ENCODE measurements at places on chromosomes 2 and 18.

GRCh38 chr2:95799892-95800291, 191.7 kb downstream of the ANKRD36C start:
- DNase-seq = no peak

DNA sequence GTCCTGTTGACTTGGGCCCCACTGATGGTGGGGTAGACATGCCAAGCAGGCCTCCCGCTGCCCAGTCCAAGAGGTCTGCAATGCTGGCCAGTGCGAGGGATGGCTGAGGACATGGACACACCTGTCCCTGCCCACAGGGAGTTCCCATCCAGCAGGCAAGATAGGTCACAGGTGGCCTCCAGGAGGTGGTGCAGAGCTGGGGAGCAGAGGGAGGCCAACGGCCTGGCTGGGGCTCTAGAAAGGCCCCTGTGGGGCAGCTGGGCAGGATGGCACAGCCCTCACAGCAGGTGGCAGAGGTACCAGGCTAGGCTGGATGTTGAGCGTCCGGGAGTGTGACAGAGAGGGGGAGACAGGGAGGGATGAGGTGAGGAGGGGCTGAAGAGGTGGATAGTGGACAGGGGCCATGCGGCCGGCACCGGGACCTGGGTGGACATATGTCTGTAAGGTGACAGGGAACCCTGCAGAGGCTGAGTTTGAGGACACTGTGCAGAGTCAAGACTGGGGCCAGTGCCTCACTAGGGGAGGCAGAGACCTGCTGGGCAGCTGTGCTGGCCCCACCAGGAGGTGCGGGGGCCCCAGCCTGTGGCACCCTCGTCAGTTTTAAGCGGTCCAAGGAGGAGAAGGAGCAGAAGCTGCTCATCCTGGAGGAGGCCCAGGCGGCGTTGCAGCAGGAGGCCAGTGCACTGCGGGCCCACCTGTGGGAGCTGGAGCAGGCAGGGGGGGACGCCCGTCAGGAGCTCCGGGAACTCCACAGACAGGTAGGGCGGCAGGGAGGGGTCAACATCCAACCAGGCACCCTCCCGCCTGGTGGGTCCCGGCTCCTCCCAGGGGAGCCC, 34.3 kb upstream of the SNED1 start:
- DNase-seq = no peak

- DNase-seq = no peak
Observed at GRCh38 chr2:138829326-138829919, 49.2 kb upstream of the NXPH2 start.

DNA sequence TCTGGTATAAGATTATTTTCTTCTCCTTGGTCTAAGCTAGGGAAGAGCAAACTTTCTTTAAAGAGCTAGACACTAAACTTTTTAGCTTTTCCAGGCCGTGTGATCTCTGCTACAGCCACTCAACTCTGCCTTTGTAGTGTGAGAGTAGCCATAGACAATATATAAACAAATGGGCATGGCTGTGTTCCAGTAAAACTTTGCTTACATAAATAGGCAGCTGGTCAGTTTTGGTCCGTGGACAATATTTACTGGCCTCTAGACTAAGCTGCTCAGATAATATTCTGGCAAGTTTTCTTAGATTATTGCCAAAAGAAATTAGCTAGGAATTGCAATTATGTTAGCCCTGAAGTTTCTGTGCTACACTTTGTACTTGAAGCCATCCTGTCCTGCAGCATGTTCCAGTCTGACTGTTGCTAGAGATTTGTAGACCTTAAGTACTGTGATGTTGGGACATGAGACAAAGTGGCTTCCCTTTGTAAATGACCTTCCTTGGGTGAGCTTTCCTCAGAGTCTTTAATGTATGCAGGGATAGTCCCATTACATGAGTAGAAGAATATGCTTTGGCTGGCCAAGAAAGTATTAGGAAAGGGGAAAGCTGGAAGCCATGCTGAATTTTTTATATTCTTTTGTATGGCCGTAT, 126.9 kb downstream of the SOX11 start:
- no peak for DNase-seq

- DNase-seq = no peak
Observed at GRCh38 chr18:57772387-57772799, 30.7 kb downstream of the ATP8B1 start.

- no peak for DNase-seq
Observed at GRCh38 chr2:203586206-203586605, 51.1 kb upstream of the RAPH1 start.

DNA sequence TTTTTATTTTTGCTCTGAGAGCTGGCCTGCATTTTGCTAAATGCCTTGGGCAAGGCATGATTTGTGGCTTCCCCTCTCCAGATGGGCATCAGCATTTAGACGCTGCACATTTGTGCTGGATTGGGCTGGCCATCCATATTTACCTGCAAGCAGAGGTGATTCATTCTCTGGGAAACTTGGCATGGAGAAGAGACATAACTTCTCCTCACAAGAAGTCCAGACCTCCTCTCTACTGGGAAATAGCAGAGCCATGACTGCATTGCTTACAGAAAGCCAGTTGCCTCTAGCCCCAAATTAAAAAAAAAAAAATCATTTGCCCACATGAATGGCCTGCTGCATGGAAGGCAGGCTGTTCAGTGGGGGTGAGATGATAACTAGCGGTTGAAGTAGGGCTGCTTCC, 120.1 kb downstream of the ACTR3 start:
- DNase-seq = no peak

DNA sequence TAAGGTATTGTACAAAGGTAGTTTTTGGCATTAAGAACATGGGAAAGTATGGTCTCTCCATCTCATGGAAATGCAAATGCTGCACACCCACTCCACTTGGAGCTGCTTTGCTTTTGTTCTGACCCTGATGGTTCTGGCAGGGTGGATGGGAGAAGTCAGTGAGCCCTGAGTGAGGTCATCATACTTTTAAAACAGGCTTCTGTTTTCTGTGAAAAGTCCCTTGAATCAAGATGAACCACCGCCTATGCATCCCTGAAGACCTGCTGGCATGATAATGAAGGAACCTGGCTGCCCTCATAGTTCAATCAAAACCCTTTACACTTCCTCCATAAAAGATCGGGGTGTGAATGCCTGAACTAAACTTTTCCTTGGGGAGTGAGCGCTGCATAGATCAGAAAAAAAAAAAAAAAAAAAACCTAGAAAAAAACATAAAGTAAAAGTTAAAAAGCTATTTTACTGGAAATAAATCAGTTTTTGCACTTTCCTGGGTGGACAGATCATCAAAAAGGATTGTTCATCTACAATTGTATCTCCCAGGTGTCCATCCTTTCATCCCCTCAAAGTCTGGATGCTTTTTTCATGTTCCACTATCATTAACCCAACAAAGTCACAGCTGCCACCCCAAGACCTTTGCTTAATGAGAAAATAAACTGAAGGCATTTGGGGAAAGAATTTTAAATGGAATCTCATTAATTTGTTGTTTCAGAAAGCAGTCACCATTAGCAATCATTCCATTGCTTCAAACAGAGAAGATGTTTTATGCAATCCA, 728.1 kb upstream of the DDX18 start:
- no peak for DNase-seq

GRCh38 chr18:58336605-58337004, 292.3 kb downstream of the ALPK2 start:
- no peak for DNase-seq

GRCh38 chr2:32377928-32378327, 21.1 kb downstream of the BIRC6 start:
- DNase-seq = no peak

DNA sequence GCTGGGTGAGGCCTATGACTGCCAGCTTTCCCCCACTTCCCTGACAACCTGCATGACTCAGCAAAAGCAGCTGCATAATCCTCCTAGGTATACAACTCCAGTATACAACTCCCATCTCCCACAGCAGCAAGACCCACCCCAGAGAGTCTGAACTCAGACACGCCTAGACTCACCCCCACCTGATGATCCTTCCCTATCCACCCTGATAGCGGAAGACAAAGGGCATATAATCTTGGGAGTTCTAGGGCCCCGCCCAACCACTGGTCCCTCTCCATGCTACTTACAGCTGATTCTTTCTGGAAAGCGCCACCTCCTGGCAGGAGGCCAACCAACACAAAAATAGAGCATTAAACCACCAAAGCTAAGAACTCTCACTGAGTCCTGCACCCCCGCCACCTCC, 296.5 kb downstream of the DCC start:
- no peak for DNase-seq

- no peak for DNase-seq
Observed at GRCh38 chr2:227179988-227180685, 15.7 kb downstream of the COL4A3 start.

- no peak for DNase-seq
Observed at GRCh38 chr18:24176727-24177416, 38.0 kb downstream of the CABYR start.

GRCh38 chr18:3889121-3889520, 439.1 kb downstream of the TGIF1 start:
- no peak for DNase-seq

GRCh38 chr2:3575534-3576262, 638 bp downstream of the RPS7 start:
- DNase-seq = no peak

- no peak for DNase-seq
Observed at GRCh38 chr2:137747509-137747908, 216.8 kb upstream of the HNMT start.

DNA sequence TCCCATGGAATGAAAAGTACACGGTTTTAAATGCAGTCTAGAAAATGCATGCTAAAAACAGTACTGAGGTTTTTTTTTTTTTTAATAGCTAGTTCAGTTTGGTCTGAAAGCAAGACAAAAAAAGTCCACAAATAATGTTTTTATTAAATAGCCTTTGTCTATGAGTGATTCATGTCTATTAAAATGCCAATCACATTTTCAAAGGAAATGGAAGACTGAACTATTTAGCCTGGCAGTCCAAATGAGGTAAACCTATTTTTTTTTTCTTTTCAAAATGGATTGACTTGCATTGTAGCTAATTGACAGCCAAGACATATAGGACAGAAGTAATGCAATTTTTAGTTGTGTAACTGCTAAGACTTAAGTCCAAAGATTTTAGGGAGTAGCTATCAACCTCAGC, 90.3 kb downstream of the LRP1B start:
- no peak for DNase-seq

GRCh38 chr2:204591225-204591624, 46.0 kb downstream of the PARD3B start:
- DNase-seq = no peak

GRCh38 chr2:123073371-123073770, 951.7 kb upstream of the CNTNAP5 start:
- no peak for DNase-seq

GRCh38 chr2:237735798-237736197, 62.8 kb upstream of the RBM44 start:
- DNase-seq = no peak

GRCh38 chr2:71503837-71504236, 50.5 kb downstream of the DYSF start:
- no peak for DNase-seq

GRCh38 chr2:168678153-168678853, 124.1 kb upstream of the NOSTRIN start:
- DNase-seq = no peak

GRCh38 chr2:193583638-193584400, 1389.1 kb upstream of the TMEFF2 start:
- DNase-seq = no peak

DNA sequence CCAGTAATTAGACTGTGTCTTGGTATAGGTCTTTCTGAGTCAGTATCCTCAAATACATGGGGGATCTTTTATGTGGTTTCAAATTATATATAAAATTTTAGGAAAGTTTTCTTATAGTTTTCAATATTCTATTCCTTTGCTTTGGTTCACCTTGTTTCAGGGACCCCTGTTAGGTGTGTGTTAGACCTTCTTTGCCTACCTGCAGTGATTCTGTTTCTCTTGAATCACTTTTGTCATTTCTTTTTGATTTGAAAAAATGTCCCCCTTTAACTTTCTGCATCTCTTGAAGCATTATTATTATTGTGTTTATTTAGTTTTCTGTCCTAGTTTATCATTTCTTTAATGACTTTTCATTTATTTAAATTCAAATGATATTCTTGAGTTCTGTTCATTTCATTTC, 98.7 kb downstream of the FHOD3 start:
- no peak for DNase-seq

DNA sequence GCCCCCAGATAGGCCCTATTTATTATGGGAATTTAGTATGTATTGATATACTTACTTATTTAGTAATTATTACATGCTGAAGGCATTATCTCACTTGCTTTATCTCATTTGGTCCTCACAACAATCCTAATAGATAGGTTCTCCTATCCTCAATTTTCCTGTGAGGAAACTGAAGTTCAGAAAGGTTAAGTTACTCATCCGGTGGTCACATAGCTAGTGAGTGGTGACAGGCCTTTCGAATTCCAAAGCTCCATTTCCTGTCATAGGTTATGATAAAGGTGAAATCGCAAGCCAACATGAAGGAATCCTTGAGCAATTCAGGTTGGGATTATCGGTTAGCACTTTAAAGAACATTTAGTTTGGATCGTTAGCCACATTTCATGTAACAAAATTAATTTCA, 33.3 kb downstream of the NAB1 start:
- no peak for DNase-seq

DNA sequence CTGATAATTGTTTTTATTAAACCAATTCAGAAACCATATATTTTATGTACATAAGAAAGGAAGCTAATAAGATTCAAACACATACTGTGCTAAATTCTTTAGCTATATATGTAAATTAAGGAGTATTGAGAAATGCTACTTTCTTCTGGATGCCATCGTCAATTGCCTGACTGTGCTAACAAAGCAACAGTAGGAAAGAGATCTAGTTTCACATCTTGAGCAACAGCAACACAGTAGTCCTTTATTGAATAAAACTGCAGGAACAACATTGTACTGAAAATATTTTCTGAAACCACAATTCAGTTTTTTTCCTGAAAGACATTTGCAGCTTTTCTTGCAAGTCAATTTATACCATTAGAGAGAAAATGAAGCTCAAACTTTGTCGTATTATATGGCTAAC, 1404.9 kb upstream of the SLC39A10 start:
- no peak for DNase-seq

GRCh38 chr2:173652767-173653431, 298.2 kb downstream of the CDCA7 start:
- DNase-seq = no peak

DNA sequence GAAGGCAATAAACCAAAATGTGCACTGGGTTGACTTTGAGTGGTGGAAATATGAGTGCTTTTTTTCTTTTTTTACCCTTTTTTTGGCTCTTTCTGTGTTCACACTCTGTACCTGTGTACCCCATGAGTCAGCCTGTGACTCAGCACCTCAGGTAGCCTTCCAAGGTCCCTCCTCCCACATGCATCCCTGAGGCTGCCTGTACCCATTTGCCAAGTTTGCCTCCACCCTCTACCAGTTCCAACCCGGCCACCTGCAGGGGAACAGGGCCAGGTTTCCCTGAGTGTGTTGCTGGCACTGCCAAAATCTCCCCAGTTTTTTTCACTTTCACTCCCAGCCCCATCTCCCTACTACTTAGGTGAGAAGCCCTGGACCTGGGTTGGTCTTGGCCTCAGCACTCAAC, 14.0 kb downstream of the CXCR1 start:
- no peak for DNase-seq

DNA sequence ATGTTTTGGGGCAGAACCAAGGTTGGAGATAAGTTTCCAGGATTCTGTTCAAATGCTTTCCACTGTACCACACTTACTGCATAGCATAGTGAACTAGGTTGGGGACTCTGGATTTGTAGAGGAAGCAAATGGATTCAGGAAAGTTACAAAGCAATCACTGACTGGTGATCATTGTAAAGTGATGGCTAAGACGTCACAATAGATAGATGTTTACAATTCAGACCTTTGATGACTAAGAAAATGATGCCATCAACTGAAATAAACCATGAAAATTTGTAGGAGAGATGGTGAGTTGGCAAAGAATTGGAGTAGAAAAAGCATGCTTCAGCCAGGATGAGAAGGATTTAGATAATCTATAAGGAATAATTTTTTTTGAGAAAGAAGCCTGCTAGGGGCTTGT, 178.0 kb downstream of the UBE2E3 start:
- DNase-seq = no peak
